Muscle of arm (tissue), 14 donors: ENCODE measurements at places on chromosomes 12 and 14.
A peak's percentile ranks its signal among the peaks of the same experiment; 100 is the strongest.

GRCh38 chr12:49283541-49284429 lies 11.2 kb upstream of the PRPH start:
- DNase-seq = no peak

DNA sequence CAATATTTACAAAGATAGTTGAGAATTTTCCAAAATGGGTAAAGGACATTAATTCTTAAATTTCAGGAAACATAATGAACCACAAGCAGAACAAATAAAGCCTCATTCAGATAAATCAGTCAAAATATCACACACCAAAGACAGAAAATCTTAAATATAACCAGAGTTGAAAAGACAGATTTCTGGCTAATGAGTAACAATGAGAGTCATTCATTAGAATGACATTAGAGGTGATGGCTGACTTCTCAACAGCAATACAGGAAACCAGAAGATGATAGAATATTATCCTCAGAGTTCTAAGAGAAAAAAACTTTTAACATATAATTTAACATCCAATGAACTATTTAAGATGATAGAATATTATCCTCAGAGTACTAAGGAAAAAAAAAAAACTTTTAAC lies 124.2 kb downstream of the DENND5B start:
- DNase-seq = no peak

DNA sequence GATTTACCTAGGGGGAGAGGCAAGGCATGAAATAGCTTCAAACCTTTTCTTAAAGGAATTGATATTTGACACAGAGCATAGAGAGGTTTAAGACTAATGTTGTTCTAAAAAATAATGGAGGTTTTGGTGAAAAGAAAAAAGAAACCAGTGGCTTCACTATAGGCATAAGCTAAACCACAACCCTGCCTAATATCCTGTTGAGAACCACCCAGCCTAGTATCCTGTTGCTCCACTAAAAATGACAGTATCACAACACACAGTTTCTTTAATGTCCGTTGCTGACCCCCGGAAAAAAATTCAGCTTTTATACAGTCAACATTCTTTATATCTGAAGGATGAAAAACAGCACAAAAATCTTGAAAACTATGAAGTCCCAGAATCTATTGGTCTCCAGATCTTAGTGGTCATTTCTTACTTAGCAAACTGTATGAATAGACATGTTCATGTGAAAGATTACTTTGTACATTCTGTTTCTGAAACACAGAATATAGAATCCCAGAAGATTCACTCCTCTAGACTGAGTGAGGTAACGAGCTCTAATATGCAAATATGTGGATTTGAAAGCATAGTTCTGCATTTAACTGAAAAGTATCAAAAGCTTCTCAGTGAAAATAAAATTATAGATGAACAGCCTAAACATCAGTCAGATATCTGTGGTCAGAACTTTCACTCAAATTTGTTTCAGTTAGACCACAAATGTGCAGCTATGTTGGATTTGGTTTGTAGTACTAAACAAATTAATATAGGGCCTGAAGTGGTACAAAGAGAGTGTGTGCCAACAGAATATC lies 40.5 kb downstream of the GALC start:
- DNase-seq = no peak

- DNase-seq = no peak
Measured at GRCh38 chr14:39229222-39229543, 4.5 kb upstream of the MIA2 start.

DNA sequence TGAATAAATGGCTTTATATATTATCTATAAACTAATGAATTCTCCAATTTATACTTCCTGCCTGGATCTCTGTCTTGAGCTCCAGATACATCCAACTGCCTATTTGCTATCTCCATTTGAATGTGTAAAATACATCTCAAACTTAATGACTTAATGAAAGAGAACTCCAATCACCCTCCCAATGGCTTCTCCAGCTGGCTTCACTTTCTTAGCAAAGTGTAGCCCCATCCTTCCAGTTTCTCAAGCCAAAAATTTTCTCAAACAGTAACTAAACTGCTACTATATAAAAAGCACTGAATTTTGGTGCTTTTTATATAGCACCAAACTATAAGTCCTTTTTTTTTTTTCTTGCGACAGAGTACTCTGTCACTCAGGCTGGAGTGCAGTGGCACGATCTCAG lies 2.6 kb downstream of the CRY1 start:
- DNase-seq = peak; percentile 25

DNA sequence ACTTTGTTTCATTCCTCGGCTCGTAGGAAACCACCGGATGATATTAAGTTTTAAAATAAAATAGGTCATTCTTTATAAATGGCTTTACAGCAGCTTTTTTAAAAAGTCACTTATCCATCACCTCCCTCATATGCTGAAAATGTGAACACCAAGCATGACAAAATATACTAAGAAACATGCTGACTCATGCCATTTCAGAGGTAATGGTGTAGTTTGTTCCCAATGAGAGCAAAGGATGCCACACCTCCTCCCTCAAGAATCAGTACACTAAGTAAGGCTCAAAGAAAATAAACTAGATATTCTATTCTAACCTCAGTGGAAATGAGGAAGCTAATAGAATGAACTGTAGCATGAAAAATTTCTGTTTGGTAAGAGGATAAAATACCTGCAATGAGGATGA lies 5.5 kb upstream of the DIO2 start:
- no peak for DNase-seq
